ENCODE measurements at places on chromosomes 12 and 14.

DNA sequence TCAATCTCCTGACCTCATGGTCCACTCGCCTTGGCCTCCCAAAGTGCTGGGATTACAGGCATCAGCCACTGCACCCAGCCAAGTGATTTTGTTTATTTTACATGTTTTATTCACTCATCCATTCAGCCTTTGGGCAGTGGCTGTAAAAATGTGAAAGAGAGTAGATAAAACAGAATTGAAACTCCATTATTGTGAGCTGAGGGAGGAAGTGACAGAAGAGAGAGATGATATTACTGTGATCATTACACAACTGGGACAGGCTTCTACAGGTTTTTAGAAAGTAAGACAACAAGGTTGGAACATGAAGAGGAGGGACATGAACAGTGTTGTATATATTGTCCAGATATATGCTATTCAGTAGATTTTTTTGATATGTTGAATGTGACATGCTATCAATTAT, 25.0 kb downstream of the CREBL2 start:
- no peak for DNase-seq

DNA sequence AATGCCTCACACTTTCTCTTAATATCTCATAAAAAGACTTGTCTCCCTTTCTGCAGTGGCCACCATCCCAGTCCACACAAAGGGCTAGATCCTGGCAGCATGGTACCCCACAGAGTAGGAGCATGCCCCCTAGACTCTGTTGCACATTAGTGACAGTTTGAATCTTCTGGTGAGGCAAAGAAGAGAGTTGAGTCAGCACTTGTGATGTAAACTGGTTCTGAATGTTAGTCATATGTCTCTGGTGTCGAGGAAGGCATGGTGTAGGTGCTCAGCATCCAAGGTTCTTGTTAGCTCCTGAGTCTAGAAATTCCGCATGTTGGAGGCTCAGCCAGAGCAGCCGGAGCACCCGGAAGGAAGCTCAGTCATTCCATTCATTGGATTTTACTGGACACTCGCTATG, 9.8 kb downstream of the TTC9 start:
- DNase-seq, result no peak

DNA sequence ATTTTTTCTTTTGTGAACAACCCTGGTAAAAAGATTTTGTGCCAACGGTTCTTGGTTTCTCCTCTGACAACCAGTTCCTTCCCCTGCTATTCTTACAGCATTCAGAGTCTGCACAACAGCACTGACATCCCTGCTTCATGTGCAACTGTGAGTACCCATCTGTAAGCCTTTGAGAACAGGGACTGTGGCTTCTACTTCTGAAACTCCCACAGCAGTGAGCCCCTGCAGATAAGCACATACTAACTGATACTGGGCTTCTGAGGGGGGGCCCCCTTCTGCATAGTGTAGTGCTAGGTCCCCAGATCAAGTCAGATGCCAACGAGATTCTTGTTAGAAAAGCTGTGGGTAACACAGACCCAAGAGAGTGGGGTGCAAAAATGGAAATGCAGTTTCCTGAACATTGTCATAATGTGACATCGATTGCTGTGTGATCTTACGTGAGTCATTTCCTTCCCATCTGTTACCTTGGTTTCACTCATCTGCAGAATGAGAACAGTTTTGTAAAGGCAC, 11.1 kb upstream of the NINJ2 start:
- DNase-seq, result no peak

GRCh38 chr12:13275241-13276085, 78.9 kb downstream of the EMP1 start:
- no peak for DNase-seq

DNA sequence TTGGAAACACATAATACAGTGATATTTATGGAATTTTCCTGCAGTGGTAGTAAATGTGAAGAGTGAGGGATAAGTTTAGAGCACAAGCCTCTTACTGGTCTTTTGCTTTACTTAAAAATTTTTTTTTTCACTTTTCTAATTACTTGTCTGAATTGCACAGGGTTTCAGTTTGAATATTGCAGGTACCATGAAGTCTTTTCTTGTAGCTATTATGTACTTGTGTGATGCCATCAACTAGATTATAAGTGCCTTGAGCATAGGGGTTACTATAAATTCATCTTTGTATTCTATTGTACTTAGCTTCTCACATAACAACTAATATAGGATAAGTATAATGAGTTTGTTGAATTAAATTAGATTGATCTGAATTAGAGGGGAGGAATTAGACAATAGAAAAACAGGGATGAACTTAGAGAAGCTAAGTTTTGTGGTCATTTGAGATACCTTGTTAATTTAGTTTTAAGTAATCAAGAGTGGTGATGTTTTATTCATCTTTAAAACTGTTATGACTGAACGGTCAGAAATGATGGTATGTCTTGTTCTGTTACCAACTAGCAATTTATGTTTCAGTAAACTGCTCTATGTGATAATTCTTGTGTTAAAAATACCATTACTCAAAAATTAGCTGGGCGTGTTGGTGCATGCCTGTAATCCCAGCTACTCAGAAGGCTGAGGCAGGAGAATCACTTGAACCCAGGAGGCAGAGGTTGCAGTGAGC, 42.1 kb downstream of the CCDC91 start:
- no peak for DNase-seq

DNA sequence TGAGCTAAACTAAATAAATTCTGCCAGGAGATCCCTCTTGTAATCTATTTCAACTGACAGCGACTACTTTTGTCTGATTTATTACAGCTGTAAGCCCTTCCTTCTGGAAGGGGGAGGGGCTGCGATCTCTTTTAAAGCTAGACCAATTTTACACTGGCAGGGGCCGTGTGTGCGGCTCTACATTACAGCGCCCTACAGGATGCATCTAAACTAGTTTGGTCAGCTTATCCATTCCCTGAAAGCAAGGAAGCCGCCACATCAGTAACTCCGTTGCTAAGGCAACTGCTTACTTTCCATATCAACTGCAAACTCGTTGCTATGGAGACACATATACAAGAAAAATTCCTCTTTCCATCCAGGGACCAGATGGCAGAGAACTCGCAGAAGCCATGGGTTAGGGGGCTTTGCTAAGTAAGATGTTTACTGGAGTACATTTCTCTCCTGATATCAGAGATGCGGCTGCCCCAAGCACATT, 17.4 kb downstream of the FOXN3 start:
- DNase-seq, result peak; percentile 30

DNA sequence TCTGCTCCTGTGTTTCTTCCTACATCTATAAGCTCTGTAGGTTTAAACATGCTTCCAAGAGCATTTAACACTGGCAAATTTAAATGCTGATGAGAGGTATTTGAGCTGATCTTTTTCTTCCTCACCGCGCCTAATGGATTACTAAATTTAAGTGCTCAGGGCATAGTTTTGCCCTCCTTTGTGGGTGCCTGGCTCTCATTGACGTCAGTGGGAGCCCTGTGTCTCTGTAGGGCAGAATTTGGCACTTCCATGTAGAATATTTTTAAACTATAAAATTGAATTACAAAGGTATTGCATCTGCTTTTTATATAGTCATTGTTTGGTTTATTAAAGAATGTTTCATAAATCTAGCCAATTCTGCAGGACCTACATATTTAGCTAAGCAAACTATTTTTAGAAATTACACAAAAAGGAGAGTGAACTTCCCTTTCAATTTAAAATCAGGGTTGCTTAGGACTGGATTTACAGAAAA, 444.8 kb downstream of the AEBP2 start:
- no peak for DNase-seq

GRCh38 chr12:96371790-96372699, 28.2 kb downstream of the CDK17 start:
- DNase-seq, result no peak

DNA sequence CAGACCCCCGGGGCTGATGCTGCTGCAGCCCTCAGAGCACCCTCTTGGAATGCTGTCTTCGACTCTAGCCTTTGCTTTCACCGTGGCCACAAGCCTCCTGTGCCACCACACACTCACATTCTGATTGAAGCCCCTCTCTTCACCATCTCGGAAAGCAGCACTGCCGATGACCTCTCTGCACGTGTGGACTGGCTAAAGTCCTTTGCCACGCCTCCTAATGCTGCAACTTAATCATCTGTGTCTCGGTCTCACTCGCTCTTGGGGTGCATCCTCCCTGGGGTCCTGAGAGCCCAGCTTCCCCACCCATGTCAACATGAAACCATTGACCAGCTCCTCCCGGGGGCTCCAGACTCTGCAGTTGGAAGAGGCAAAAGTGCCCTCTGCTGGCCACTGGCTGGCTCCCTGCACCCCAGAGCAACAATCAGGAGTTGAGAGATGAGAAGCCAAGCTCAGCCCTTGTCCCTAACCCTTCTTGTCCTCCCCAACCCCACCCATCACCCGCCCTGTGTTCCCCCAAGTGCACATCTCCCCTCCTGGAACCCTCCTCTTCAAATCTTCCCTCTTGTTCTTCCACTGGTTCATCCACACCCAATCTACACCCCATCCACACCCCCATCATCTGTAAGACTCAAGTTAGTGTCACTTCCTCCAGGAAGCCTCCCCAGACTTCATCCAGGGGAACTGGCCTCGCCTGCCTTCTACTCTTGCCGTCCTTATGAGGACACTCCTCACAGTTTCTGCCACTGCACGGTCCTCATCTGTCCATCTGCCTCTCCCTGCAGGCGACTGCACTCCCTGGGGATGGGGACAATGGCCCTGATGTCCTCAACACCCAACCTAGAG, 23.6 kb upstream of the FAM181A start:
- peak; percentile 44 for DNase-seq

DNA sequence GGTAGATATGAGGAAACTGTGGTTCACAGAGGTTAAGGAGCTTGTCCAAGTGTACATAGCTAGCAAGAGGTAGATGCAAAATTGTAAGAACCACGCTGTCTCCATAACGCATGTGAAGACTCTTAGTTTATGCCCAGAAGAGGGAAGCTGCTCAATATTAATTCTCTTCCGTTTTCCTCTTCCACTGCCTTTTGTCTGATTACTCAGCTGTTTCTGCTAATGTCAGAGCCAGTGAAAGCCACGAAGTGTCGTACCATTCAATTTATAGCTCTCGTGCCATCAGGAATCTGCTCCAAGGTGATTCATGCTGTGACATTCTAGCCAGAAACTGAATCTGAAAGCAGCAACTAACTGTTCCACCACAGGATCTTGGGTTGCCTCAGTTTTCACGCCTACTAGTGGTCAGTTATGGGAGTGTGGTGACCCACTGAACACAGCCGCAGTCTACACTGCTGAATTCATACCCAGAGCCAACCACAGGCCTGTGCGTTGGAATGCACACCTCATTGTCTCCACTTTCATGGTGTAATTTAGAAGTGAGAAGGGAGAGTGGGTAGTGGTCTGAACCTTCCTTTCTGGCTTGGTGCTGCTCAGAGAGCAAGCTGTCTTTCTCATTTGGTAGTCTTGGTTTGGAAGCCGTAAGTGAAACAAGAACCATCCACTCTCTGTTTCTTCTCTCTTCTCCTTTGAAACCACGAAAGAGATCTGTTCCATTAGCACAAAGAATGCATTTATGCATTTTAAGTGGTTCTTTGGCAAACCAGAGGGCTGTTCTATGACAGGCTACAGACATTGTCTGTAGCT, 74.2 kb upstream of the NAP1L1 start:
- DNase-seq, result peak; percentile 71

DNA sequence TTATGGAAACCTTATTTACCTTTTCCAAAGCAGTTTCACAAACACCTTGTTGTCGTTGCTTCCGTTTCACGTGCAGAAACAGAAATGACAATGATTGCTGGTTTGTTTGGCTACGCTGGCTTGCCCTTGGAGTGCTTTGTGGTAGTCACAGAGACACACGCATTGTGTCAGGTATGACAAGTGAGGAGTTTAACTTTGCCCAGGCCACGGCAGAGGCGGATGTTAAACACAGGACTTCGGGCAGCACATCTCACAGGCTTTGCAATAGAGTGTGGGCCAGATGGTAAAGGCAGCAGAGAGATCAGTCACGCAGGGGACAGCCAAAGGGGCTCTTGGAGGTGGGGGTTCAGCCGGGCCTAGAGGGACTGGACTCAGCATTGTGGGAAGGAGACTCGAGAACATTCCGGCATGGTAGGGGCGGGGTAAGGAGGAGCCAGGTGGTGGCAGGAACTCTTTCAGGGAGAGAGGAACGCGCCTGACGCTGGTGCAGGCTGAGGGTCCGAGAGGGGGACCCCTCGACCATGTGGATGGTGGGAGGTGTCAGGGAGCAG, 59.8 kb upstream of the KCNA1 start:
- no peak for DNase-seq

DNA sequence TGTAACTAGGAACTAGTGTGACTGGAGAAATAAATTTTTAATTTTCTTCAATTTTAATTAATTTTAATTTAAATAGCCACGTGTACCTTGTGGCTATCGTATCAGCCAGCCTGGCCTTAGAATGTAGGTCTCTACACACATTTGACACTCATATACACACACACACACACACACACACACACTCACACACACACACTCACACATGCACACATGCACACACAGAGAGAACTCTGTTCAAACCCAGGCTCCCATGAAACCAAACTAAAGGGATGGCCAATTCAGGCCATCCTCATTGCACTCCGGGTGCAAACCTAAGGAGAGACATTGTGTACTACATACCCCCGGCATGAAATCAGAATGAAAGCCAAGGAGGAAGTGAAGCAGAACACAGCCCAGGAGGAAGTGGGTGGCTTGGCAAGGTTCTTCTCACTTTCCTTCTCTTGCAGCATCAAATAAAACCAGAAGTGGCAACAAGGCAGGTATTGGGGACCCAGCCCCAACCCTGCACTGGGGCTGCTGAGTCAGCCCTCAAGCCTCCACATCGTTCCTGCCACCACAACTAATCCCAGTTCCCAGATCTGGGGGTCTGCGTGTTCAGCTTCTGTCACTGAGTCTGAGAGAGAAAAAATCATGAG, 26.2 kb upstream of the CHPT1 start:
- DNase-seq, result no peak

DNA sequence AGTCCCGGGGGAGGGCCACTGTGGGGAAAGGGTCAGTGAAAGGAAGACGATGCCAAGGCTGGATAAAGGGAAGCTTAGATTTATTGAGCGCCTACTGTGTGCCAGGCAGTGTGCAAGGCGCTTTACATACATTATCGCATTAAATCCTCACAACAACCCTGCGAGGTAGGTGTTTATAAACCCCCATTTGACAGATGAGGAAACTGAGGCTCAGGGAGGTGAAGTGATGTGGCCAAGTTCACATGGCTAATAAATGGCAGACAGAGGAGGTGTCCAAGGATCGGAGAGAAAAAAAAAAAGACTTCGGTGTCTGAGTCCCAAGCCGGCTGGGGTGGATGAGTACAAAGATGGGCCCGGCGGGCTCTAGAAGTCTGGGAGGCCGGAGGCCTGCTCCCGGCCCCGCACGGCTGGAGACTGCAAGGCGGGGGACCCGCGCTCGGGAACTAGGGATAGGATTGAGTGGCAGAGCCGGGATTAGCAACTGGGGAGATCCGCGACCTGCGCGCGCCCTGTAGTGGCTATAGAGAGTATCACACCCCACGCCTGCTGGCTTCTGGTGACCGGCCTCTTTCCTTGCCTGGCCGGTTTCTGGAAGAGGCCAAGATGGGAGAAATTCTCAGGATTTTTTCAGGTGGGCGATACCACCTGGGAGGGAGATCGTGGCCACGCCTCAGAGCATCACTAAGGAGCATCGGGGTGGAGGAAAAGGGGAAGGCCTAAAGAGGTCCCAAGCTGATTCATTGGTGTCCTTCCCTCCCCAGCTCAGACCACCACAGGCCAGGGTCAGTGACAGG, 3.9 kb downstream of the DDN start:
- peak; percentile 93 for DNase-seq

GRCh38 chr14:104979758-104980610, 1.8 kb upstream of the AHNAK2 start:
- DNase-seq, result no peak
